ENCODE measurements at places on chromosomes 2 and 18.
A peak's percentile ranks its signal among the peaks of the same experiment; 100 is the strongest.

GRCh38 chr18:3321133-3321812 is 59.3 kb downstream of the MYL12B start:
- DNase-seq, result no peak

DNA sequence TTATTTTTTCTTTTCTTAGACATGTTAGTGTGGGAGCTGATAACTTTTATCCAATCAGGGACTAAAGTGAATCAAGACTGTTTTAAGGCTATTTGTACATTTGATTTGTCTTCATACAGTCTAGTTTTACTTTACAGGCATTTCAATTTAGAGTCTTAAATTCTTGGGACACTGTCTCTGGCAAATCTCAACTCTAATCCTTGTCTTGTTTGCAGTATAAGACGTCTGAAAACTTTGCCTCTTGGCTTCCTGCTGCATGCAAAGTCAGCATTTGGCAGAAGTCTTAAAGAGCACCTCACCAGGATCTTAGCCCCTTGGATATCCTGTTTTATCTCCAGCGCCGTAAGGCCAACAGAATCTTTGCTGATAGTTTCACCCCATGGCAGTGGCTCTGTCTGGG is 30.3 kb downstream of the SPOPL start:
- no peak for DNase-seq

- DNase-seq, result no peak
These were observed 1.6 kb downstream of the TYMS start for GRCh38 chr18:658947-659533.

DNA sequence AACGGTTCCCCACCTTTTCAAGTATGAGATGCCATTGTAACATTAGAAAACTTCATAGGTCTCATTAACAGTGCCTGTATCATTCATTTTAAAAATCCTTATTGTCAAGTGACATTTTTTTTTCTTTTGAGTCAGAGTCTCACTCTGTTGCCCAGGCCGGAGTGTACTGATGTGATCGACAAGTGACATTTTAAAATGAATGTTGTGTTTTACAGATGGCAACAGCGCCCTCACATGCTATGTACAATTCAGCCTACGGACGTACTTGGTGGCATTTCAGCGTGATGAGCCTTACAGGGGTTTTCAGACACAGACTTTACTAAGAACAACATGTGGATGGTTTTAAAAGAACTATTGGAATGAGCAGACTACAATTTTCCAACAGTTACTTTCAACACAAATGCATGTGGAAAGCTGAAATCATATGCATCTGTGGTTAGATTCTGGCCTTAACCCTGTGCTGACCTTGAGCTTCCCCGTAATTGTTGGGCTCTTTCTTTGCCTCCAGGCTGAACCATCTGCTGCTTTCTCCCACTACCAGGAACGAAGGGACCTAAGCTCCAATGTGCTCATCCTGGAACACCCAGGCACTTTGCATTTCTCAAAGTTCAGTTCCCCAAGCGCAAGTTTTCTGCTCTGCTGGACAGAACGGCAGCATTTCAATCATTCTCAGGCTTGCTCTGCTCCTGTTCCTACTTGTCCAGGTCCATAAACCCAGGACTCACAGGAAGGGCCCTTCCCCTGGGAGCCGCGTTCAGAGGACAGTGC is 119.9 kb upstream of the NDUFV2 start:
- no peak for DNase-seq

DNA sequence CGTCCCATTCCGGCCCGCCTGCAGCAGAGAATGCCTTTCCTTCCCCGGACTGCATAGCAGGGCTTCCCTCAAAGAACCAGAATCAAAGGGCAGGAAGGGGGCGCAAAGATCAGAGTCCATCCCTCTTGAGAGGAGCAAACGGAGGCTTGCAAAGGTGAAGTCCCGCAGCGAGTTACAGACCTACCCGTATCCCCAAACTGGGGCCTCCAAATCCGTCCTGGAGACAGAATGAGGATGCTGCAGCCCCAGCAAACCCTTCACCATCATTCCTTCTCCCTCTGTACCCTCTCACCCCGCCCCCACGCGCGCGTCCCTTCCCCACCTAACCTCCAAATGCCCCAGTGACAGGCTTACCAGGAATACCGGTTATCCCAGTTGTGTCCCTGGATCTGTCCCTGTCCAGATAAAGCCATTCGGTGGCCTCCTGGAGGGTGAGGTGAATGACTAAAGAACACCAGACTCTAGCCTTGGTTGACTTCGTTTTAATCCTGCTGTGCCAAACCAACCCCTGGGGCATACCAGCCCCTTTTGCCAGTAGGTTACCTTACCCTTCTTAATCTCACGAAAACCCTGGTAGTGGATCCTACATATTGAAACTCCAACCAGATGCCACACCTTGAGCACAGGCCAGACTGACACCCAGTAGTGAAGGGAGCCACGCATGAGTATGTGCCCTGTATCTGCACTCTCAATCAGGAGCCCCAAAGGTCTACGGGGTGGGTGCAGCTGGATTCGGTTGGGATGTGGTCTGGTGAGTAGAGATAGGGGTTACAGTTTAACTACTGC is 961 bp upstream of the SLC40A1 start:
- peak; percentile 65 for DNase-seq

- DNase-seq, result no peak
These were observed 549.0 kb upstream of the PKDCC start for GRCh38 chr2:41498781-41499180.

- no peak for DNase-seq
These were observed 2.0 kb downstream of the ZNF638 start for GRCh38 chr2:71333619-71334018.

- DNase-seq, result no peak
These were observed 12.4 kb upstream of the ADCYAP1 start for GRCh38 chr18:892316-892715.

DNA sequence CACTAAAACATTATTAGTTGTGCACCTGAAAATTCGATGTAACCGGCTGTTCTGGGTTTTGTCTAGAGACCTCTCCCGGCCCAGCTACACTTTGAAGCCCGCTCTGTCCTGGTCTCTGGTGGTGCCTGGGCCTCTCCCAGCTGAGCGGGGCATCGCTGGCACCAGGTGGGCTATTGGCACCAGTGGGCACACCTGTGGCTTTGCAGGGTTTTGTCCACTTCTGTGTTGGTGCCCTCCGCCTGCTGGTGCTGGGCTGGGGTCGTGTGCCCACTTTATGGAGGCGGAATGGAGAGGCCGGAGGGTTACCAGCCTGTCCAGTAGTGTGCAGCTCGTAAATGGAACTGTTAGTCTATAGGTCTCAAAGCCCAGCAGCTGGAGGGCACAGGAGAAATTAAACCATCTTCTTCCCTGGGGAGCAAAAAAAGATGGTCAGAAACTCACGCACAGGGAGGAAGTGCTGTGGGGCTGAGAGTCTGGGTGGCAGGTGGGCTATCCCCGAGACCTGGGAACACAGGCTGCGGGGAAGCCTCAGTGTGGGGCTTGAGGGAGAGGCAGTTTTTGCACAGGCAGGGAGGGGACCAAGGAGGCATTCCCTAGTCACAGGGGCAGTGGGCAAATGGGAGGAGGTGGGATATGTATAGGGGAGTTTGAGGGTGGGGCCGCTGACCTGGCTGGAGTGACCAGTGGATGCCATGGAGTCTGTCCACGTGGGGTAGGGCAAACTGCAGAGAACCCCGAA is 30.4 kb downstream of the SH3BP4 start:
- no peak for DNase-seq

- DNase-seq, result no peak
These were observed 109.4 kb downstream of the TANC1 start for GRCh38 chr2:159077869-159078268.

DNA sequence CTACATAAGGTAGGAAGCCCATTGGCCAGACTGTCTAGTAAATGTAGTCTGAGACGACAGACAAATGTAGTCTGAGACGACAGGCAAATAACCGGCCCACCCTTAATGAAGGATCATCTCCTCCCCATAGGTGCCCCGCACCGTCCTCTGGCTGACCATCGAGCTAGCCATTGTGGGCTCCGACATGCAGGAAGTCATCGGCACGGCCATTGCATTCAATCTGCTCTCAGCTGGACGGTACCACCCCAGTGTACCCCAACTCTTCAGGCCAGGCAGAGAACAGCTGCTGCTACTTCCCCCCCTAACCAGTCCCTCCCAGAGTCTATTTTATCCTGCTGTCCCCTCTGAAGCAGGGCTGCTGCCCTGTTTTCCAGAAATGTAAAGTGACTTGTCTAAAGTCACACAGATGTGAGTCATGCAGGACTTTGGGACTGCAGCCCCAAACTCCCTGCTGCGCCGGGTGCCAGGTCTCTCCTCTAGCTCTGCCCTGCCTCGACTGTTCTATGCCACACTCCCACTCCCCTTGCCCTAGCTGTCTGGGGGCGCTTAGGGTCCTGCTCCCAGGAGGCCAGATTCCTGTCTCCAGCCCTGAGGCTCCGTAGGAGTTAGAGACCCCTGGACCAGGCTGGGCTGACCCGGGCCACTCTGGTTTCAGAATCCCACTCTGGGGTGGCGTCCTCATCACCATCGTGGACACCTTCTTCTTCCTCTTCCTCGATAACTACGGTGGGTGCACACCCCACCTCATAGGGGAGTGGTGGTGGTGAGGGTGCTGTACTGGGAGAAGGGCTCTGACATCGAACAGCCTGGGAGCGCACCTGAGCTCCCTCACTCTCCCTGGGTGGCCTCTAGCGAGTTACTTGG is 4.7 kb downstream of the SLC11A1 start:
- no peak for DNase-seq

DNA sequence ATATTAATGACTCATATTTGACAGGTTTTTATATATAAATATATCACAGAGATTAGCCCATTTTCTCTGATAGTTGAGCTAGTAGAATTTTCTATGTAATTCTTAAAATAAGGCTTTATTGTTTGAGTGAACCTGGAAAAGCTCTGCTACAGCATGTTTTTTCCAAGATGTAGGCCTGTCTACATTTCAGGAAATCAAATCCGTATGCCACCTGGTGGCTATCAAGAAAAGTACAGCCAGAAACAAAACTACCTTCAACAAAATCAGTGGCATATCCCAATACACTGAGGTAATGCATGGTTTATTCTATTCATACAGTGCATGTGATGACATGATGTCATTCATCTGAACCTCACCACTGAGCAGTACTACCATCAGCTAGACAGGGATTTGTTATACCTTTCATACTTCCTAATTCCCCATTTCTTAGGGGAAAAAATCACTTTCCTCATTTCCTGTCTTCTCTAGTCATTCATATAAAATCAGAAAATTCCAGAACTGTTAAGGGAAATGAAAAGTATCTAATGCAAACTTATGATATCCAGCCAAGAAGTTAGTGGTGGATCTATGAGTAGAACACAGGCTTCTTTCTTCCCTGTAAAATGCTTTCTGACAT is 310.4 kb upstream of the SYT4 start:
- no peak for DNase-seq

GRCh38 chr18:44733069-44733753 is 52.5 kb downstream of the SETBP1 start:
- DNase-seq, result no peak

DNA sequence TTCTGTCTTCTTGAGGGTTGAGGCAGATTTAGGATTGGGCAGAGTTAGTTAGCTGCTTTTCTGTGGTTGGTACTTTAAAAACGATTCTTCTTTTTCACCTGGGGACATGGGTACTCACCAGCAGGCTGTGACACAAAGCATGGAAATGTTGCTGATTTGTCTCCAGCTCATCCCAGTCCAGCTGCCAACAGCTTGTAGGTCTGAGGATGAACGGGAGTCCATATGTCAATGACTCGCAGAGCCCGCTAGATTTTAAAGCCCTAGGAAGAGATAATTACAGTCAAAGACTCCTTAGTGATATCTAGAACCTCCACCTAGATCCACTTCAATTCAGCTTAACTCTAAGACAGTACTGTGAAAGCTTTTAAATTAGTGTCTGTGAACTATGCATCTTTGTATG is 20.8 kb downstream of the DOK1 start:
- no peak for DNase-seq

DNA sequence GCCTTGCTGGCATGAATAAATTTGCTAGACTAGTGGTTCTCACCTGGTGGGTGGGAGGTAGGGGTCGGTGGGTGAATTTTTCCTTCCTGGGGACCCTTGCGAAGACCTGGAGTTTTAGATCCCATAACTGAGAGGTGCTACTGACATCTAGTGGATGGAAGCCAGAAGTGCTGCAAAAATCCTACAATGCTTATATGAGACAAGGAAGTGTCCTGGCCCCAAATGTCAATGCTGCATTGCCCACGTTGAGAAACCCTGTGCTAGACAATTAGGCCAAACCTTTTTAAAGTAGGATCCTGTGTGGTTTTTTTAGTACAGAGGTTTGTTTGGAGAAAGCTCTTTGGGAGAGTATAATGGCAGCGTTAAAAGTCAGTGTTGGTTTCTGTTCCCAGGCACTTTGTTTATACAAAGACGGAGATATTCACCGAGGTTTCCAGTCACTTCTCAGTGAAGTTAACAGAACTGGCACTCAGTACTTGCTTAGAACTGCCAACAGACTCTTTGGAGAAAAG is 9.6 kb downstream of the SERPINB8 start:
- no peak for DNase-seq

GRCh38 chr2:170213651-170214050 is 35.7 kb downstream of the MYO3B start:
- no peak for DNase-seq

- DNase-seq, result no peak
These were observed 139.2 kb upstream of the ARHGAP28 start for GRCh38 chr18:6590326-6590725.

DNA sequence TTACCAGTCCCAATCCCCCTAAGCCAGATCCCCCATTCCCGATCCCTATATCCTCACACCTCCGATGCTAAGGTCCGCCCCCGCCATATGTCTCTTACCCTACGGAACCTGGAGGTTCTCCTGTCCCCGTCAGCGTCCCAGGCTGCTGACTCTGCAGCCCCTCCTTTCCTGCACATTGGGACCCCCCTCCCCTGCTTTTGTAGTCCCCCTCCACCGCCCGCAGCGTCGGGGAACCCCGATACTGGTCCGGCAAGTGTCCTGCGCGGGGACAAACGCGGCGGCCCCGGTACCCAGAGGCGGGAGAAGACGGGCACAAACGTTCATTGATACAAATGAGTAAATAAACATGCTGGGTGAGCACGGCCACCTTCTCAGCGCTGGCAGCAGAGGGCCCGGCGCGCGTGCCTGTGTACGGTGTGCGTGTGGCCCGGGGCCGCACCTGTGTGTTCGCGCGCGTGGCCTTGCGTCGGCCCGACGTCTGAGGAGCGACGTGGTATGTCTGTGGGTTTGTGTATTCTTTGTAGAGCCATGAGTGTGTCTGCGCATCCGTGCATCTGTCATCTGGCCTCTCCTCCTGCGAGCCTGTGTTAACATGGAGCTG is 2.0 kb upstream of the CYP26B1 start:
- peak; percentile 64 for DNase-seq

DNA sequence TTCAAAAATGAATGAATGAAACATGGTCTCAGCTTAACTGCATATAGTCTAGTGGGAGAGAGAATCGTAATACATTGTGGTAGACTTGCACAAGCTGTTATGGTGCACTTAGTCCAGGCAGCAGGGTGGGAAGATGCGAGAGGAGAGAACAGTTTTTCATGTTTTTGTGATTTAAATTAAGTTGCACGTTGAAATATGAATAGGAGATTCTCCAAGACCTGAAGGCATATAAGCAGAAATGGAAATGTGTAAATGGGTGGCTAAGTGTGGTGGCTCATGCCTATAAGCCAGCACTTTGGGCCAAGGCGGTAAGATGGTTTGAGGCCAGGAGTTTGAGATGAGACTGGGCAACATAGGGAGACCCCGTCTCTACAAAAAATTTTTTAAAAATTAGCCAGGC is 60.5 kb downstream of the TMEM185B start:
- no peak for DNase-seq

GRCh38 chr2:223994562-223995162 is 37.4 kb downstream of the MRPL44 start:
- no peak for DNase-seq
